Left kidney (tissue), 8 donors: ENCODE measurements at places on chromosomes 13 and 19. TPM values are rescaled to one million over a fixed set of nuclear protein-coding genes. Genes with fewer than 3 reads are reported as not detected.

DNA sequence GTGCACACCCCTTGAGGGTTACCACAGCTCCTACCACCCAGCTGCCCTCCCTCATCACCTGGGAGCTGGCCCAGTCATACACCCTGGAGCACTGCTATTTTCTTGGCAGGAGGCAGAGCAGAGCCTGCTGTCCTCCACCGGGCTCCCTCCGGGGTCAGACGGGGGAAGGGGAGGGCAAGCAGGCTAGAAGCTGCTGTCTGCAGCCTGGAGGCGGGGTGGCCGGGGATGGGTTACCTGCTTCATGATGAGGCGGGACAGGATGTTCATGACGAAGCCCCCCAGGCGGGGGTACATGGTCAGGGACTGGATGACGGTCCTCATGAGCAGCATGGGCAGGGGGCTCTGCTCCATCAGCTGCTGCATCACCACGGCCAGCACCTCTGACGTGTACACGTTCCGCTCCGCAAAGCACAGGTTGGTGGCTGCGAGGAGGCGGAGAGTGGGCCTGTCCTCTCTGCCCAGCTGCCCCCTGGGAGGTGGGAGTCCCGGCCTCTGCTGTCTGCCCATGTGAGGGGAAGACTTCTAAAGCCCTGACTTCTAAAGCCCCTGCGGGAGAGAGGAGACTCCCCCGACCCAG, 2.7 kb upstream of the RSPH6A start:
- no peak for DNase-seq

- DNase-seq, result no peak
Observed at GRCh38 chr13:110124201-110124940, 182.6 kb downstream of the COL4A1 start.

GRCh38 chr19:40381321-40381720, 8.7 kb downstream of the HIPK4 start:
- no peak for DNase-seq

DNA sequence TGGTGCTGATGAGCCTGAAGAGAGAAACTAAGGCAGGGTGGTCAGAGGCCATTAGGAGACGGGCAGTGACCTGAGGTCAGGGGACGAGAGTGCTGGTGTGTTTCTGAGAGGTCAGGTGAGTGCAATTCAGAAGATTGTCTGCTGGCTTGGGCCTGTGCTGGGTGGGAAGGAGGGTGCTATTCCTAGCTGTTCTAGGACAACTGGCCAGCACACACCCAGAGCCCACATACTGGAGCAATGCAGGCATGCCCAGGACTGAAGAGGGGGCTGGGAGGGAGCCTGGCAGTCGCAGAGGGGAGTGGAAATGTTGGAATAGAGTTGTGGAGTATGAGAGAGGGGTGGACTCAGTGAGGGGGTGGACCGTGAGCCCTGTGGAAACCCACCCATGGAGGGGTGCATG, 16.5 kb downstream of the ARHGEF7 start:
- no peak for DNase-seq

- no peak for DNase-seq
Observed at GRCh38 chr13:24541127-24541475, 28.5 kb upstream of the PARP4 start.

Gene RNF225
- polyA plus RNA-seq, result not detected

DNA sequence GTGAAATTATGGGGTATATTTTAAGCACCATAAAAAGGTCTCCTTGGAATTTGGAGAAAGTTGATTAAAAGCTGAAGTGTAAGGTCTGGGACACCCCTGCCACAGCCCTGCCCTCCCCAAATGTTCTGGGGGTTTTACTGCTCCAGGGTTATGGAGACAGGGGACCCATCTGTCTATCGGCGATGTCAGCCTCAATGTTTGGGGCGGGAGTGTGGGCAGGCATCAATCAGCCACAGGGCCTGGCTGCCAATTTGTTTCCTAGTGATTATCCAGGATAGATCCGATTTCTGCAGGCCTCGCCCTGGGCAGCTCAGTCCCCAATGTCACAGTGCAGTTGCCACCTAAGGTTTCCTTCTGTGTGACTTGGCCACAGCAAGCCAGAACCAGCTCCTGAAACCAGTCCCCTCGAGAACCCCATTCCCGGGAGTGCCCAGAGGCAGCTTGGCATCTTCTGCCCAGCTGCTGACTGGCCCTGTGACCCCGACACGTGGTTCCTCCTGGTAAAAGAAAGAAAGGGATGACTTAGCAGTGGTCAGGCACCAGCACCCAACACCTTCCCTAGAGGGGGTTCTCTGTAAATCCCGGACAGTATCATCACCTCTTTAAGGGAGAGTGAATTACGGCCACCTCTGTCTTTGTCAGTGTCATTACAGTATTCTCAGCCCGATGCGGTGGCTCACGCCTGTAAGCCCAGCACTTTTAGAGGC, 41.6 kb downstream of the MYO9B start:
- DNase-seq, result no peak

DNA sequence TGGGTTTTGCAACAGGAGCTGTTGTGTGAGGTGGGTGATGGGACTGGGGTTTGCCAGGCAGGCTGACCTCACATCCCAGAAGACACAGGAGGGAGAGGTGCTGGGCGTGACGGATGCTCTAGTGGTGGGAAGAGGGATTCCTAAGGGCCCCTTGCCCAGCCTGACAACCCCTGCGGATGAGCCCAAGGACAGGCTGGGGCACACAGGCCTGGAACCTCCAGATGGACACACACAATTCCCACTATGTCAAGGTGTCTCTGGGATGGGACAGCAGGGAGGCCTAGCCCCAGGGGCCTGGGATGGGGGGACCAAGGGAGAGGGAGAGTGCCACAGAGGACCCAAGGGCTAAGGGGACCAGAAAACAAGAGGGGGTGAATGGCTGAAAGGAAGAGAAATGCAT, 191.5 kb downstream of the ZNF536 start:
- DNase-seq, result no peak

DNA sequence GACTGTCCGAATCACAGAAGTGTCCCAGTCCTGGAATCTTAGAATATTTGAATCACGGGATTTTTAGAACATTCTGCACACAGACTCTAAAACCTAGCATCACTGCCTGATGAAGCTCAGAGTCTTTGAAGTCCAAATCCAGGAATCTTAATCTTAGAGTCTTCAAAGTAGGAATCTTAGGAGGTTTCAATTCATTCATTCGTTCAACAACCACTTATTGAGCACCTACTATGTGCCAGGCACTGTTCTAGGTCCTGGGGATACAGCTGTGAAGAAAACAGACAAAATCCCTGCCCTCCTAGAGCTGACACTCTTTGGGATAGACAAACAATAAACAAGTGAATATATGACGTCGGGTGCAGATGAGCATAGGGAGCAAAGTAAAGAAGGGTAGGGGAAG, 1.7 kb downstream of the RTN2 start:
- DNase-seq, result no peak

DNA sequence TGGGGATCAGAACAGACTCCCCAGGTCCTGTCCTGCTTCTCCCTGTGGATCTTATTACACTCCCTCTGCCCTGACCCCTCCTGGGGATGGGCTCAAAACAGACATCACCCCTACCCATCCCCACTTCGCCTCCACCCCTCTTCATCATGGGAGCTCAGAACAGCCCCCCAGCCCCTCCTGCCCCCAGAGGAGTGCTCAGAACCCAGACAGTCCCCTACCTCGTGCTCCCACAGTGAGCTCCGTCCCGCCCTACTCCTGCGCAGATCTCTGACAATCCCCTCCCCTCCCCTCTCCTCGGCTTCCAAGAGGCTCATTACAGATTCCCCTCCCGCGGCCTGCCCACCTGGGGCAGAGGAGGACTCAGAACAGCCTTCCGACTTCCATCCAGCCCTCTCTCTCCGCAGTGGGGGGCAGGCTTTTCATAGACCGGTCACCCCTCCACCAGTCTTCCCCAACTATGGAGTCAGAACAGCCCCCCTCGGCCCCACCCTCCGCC, 6.1 kb downstream of the NXNL1 start:
- no peak for DNase-seq

Gene ODAD3
- 1.4 TPM for polyA plus RNA-seq

- DNase-seq, result no peak
Observed at GRCh38 chr13:39641645-39642044, 13.8 kb upstream of the COG6 start.

DNA sequence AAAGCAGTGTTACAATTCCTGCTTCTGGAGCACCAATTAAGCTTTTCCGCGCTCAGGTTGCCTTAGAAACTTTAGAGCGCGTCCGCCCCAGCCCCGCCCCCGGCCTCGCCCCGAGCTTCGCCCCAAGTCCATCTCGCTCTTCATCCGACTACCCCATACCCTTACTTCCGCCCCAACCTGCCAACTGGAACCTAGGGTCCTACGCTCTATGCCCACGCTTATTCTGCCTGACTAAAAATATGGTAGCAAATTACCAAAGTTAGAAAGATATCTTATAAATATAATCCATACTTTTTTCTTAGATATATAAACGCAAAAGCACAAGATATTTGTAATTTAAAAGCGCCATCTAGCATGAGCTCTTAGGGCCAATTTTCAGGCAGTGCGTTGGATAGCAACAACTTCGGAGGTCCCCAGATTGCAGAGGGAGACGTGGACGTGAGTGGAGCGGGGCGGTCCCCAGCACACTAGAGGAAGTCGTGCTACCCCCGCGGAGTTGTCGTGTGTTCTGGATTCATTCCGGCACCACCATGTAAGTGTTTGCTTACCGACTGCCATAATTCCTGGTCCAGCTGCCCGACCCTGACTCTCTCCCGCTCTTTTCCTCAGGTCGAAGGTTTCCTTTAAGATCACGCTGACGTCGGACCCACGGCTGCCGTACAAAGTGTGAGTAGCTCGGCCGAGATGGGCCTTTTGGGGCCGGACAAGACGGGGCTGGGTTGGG, at the start of gene UFM1:
Gene UFM1 (plus strand): TSS at position 462 of the 724 bp plus-strand sequence. CDS start 69 bp downstream, at position 531.
- peak; percentile 93 for DNase-seq
